Pulmonary artery endothelial cell (primary cell): ENCODE measurements at places on chromosomes 1 and 21. TPM values are rescaled to one million over a fixed set of nuclear protein-coding genes. Genes with fewer than 3 reads are reported as not detected.

Gene OR2T29
- not detected in 2 replicates for total RNA-seq

Gene CLDN17
- not detected in 2 replicates for total RNA-seq

Gene C4BPB
- not detected in 2 replicates for total RNA-seq

Gene CFHR1
- total RNA-seq: 0.07 TPM in 1 of 2 replicates, not detected in the other

Gene CRNN
- total RNA-seq: not detected in 2 replicates

Gene MROH9
- total RNA-seq: not detected in 2 replicates

Gene MPL
- total RNA-seq: not detected in 2 replicates

Gene NBPF1
- total RNA-seq: 20.2 and 28.8 TPM in 2 replicates

Gene SPRR4
- not detected in 2 replicates for total RNA-seq

Gene RGS7
- 0.21 and 0.40 TPM in 2 replicates for total RNA-seq

Gene TFF2
- total RNA-seq: not detected in 2 replicates

Gene TSTD1
- total RNA-seq: 19.1 and 44.2 TPM in 2 replicates

Gene LY9
- not detected in 2 replicates for total RNA-seq

Gene ZNF695
- 1.7 and 2.9 TPM in 2 replicates for total RNA-seq

Gene PDPN
- not detected in 2 replicates for total RNA-seq

Gene WNT2B
- 1.3 and 1.9 TPM in 2 replicates for total RNA-seq

Gene ZBED6
- total RNA-seq: 10.6 and 11.2 TPM in 2 replicates

Gene ASCL5
- not detected in 2 replicates for total RNA-seq

Gene OR2AK2
- not detected in 2 replicates for total RNA-seq

Gene RHOU
- 0.79 and 1.7 TPM in 2 replicates for total RNA-seq

Gene SERPINC1
- total RNA-seq: 0.14 TPM in 1 of 2 replicates, not detected in the other

Gene CLCA2
- total RNA-seq: 0.04 and 0.33 TPM in 2 replicates

Gene SCYL3
- total RNA-seq: 5.7 and 8.7 TPM in 2 replicates

Gene LCE2C
- total RNA-seq: not detected in 2 replicates

Gene TSSK3
- 0.20 TPM in 1 of 2 replicates, not detected in the other for total RNA-seq

Gene TNFAIP8L2
- 0.13 and 0.35 TPM in 2 replicates for total RNA-seq

Gene PLD5
- total RNA-seq: not detected in 2 replicates

Gene CHAF1B
- 5.1 and 8.2 TPM in 2 replicates for total RNA-seq

Gene TESK2
- 1.5 and 2.4 TPM in 2 replicates for total RNA-seq

Gene SLC22A15
- total RNA-seq: 0.04 TPM in 1 of 2 replicates, not detected in the other

Gene TAS1R1
- 0.07 TPM in 1 of 2 replicates, not detected in the other for total RNA-seq

Gene KRTAP10-4
- total RNA-seq: not detected in 2 replicates

Gene FAAH
- total RNA-seq: 0.39 and 0.46 TPM in 2 replicates

Gene SUMO3
- total RNA-seq: 101 and 113 TPM in 2 replicates

Gene RGS4
- total RNA-seq: 280 and 292 TPM in 2 replicates

Gene COP1
- 54.2 and 62.0 TPM in 2 replicates for total RNA-seq

Gene WDR64
- total RNA-seq: not detected in 2 replicates

Gene SPRR1A
- total RNA-seq: not detected in 2 replicates

Gene OLFML3
- 0.78 and 0.86 TPM in 2 replicates for total RNA-seq

Gene SIK1
- total RNA-seq: 0.59 and 1.2 TPM in 2 replicates

Gene NUAK2
- total RNA-seq: 1.2 and 1.8 TPM in 2 replicates

Gene SMG5
- total RNA-seq: 47.6 and 95.3 TPM in 2 replicates

Gene CAMTA1
- total RNA-seq: 36.7 and 54.0 TPM in 2 replicates

Gene SPSB1
- total RNA-seq: 18.9 and 20.6 TPM in 2 replicates

Gene GNAI3
- 18.7 and 21.4 TPM in 2 replicates for total RNA-seq
